ENCODE measurements at places on chromosomes 11 and 22.

GRCh38 chr22:24420072-24420976 lies 7.1 kb upstream of the ADORA2A start:
- no peak for DNase-seq

DNA sequence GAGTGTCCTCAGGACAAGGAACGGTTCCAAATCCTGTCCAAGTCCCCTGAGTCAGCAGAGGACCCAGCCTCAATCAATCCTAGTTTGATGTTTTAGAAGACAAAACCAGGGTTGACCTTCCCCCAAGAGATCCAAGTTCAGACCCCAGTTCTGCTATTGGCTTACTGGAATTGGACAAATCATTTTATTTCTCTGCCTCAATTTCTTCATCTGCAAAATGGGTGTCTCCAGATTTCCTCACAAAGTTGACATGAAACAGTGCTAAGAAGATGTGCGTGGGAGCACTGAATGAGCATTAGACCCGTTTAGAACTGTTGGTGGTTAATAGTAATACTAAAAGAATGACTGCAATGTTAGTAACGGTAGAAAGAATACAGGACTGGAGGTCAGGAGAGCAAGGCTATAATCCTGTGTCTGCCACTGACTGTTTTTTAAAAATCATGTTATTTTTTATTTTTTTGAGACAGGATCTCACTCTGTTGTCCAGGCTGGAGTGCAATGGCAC lies 32.8 kb upstream of the SCUBE1 start:
- DNase-seq: no peak

GRCh38 chr11:70070706-70071105 lies 7.4 kb upstream of the ANO1 start:
- no peak for DNase-seq

GRCh38 chr22:49850021-49850911 lies 3.4 kb upstream of the ZBED4 start:
- DNase-seq: no peak

DNA sequence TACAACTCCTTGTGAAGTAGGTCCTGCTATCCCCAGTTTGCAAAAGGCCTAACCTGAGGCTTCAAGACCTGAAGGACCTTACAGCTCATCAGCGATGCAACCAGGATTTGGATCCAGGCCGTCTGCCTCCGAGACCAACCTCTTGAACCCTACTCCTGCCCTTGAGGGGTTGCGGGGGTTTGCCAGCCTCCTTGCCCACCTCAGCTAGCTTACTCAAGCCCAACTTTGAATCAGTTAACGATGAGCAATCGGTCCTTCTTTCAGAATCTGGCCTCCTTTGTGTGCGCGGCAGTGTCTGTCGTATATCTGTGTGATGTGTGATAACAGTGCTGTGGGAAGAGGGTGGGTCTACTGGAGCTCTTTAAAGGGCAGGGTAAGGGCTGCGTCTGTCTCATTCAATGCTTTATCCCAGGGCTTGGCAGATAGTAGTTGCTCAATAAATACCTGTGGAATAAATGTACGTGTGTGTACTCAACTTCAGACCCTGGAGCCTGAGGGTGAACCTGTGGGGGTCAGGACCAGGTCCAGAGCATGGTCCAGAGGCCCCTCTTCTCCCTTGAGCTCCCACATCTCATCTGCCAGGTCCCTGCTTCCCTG lies 3.2 kb downstream of the CHRM1 start:
- DNase-seq: no peak

GRCh38 chr11:103877221-103877620 lies 159.2 kb upstream of the DDI1 start:
- no peak for DNase-seq

- DNase-seq: no peak
Observed at GRCh38 chr11:71102251-71102995, 150.0 kb downstream of the SHANK2 start.

DNA sequence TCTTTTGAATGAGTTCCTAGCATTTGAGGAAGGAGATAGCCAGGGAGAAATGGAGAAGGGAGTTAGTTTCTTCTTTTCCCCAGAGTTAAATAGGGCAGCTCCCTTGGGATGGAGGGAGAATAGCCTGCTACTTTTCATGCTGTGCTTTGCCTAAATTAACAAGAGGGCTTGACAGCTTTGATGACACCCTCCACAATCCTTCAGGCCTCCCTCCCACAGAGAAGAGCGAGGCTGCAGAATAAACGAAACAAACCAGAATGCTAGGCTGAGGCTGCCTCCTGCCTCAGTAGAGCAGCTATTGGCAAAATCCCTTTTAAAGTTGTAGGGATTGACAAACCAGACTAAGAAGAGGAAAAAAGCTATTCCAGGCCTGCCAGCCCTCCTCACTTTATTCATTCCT lies 94.6 kb downstream of the C11orf58 start:
- DNase-seq: no peak

GRCh38 chr22:37999236-37999635 lies 14.9 kb upstream of the SOX10 start:
- no peak for DNase-seq

DNA sequence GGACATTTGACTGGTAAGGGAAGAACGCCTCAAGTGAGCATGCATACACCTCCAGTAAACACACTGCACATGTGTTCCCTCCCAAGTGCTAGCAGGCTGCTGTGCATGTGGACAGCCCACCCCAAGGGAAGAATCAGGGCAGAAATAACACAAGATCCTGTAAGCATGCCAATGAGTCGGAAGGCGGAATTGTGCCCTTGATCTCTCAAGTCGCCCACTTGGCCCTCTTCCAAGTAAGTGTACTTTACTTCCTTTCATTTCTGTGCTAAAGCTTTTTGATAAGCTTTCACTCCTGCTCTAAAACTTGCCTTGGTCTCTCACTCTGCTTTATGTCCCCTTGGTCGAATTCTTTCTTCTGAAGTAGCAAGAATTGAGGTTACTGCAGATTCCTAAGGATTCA lies 139.6 kb downstream of the TRPC6 start:
- DNase-seq: no peak

GRCh38 chr11:30967579-30967978 lies 381.4 kb upstream of the MPPED2 start:
- no peak for DNase-seq

GRCh38 chr11:95451261-95451660 lies 220.3 kb upstream of the SESN3 start:
- DNase-seq: no peak

- DNase-seq: no peak
Observed at GRCh38 chr22:42655693-42656092, 6.5 kb upstream of the CYB5R3 start.

DNA sequence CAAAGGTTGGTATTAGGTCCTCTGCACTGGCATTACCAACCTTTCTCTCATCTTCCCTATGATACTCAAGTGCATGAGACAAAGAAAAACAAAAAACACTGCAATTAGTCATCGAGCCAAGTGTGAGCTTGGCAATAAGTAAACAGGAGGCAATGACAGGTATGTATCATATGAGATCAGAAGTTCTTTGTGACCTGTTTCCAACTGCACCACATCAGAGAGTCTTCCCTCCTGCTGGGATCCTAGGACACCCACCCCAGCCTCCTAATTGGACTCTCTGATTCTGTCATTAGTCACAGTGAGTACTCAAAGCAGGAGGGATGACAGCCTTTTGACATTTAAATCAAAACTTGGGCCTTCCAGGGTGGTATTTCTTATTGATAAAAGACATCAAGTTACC lies 7.8 kb upstream of the JAML start:
- no peak for DNase-seq

DNA sequence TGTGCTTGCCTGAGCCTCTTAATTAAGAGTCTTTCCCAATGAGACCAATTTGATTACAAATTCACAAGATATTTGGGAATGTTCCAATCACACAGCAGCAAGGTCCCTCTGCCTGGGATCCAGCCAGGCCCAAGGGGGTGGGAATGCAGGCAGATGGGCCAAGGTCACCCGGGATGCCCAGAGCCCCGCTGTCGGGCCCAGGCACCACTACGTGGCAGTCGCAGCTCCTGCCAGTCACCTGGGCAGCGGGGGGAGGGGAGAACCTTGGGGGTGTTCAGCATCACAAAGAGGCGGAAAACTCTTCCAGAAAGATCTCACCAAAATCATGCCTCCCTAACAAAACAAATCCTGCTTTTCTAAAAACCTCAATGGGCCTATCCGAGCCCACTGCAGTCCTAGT lies 30.9 kb downstream of the PPM1F start:
- no peak for DNase-seq
